Stimulated activated CD8-positive, alpha-beta memory T cell treated with anti-CD3 and anti-CD28 coated beads, Interleukin-12 subunit alpha, Interleukin-12 subunit beta, amount 100 ng/mL, for 4 hours (primary cell): ENCODE measurements at places on chromosomes 4 and X.

DNA sequence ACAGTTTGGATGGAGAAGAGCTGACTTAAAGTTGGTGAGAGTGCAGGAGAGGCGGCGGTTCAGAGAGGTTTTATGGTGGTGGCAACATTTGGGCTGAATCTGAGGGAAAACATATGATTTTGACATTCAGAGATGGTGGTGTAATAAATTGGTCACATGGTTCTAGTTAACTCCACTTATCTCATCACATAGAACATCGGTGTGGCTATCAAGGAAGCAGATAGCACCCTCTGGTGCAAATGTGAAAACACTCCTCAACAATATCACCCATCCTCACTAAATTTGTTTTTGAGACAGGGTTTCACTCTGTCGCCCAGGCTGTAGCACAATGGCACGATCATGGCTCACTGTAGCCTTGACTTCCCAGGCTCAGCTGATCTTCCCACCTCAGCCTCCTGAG lies 28.8 kb downstream of the SUPT20HL2 start:
- DNase-seq = no peak

DNA sequence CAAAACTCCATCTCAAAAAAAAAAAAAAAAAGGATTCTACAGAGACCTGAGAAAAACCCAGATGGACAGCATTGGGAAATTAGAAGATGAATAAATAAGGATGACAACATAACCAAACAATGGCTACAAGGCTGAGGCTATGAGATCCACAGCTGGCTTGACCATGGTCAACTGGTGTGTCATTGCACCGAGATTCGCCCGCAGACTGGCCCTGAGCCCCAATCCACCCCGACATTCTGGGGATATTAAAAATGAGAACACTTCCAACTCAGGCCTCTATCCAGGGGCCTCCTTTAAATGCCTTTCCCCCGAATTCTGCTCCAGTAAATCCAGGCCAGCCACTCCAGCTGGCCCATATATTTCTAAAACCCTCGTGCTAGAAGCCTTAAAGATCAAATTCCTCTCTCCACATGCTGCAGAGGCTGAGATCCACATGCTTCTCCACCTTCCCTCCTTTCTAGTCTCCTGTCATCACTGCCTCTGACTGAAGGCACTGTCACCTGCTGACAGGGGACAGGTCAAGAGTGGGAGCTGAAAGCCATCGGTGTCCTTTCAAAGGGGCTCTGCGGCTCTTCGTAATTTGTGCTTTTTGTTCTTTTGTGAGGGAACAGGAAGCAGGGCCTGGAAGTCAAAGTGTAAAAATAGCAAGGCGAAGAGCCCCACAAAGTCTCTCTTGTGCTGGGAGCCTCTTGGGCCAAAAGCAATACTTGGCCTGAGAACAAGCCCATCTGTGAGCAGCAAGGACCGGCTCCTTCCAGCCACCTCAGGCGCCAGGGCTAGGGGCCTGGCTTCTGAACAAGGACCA lies 203.7 kb downstream of the NSUN7 start:
- no peak for DNase-seq

- no peak for DNase-seq
Measured at GRCh38 chrX:51420610-51421009, 75.8 kb downstream of the NUDT11 start.

DNA sequence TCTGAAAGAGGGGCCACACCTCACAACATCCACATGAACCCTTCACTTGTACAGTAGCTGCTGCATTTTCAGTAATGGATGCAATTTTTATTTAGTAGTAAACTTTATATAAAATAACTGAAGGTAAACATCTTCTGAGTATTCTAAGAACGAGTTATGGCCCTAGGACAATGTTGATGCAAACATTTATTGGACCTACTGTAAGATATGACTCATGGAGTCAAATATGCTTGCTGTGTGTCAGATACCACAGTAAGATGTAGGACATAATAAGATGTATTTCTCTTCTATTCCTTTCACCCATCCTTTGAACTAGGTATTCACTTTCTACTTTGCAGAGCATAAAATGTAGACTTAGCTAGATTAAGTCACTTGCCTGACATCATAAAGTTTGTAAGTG lies 87.6 kb downstream of the TEX13C start:
- DNase-seq = no peak

DNA sequence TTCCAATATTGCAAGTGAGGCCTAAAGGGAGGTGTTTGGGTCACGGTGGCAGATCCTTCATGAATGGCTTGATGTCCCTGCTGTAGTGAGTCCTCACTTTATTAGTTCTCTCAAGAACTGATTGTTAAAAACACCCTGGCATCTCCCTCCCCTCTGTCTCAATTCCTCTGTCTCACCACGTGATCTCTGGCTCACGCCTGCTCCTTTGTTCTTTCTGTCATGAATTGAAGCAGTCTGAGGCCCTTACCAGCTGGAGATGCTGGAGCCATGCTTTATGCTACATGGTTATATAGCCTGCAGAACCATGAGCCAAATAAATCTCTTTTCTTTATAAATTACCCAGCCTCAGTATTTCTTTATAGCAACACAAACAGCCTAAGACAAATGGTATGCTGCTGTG lies 980.7 kb upstream of the GRIA3 start:
- DNase-seq = no peak

DNA sequence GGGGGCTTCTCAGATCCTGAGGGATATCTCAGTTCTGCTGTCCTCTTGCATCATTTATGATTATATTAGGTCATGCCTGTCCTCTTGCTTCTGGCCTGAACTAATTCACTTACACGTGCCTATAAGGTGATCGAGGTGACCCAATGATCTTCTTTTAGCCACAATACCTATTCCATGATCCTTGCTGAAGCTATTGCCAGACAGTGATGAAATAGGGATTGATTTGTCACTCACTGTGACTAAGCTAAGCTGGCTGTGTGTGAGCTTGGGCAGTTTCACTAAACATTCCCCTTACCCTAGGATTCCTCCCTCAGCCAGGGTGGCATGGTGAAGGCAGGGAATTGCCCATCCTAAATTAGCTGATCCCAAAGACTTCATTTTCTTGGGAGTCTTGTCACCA lies 19.0 kb downstream of the HADH start:
- DNase-seq = no peak

DNA sequence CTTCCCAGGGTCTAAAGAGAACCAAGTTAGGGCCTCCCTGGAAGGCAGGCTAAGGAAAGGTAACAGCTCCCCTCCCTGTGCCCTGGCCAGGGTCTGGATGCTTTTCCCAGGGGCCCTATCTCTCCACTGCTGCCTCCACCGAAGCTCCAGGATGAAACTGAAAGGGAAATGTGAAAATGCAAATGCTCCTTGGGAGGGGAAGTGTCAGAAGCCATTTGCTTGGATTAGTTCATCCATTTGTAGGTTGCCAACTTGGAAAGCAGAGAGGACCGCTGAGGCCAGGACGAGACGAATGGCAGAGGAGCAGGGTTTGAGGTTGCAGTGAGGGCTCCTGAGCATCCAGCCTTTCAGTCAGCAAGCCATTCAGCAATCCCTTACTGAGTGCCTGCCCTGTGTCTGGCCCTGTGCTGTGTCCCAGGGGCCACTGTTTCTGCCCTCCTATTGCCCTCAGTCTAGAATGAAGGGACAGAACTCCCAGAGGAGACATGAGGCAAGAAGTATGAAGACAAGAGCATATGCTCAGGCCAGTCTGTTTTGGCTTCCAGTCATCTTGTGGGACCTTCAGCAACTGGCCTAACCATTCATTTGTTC lies 45.9 kb upstream of the PGRMC1 start:
- no peak for DNase-seq

DNA sequence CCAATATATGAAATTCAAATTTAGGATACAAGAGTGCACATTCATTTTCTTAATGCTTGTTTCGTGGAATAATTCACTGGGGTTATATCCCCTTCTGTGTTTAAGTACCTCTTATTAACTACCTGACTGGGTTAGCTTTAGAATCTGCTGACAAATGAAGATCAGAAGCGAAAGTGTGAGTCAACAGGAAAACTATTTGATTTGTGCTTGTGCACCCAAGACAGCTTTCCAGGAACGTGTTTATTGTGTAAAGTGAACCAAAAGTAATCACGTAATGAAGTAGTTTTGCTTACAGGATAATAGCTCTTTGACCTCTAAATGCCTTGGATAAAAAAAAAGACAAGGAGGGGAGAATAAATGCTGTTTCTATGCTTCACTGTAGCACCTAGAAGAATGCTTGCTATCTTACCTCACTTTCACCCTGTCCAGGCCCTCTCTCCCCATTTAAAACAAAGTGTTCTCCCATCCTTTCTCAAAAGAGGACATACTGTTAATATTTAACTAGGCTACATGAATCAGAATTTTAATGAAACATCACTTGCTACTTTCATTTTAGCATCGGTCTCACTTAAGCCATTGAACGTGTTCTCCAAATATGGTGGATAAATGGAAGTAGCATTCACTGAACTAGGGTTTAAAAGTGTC lies 141.9 kb downstream of the THOC2 start:
- DNase-seq = no peak

DNA sequence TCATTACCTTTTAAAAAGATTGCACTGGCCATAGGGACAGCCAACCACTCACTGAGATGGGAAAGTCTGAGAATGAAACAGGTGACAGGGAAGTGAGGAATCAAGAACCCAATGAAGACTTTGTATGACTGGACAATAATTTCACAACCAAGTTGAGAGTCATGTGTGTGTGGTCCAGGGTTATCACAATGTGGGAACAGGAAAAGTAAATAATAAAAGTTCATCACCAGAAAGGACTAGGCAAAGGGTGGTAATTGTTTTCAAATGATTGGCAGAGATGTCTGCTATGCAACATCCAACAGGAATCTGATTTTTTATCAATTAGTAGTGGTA lies 129.3 kb downstream of the AMELX start:
- no peak for DNase-seq

- no peak for DNase-seq
Measured at GRCh38 chr4:187183346-187183745, 459.7 kb upstream of the FAT1 start.

DNA sequence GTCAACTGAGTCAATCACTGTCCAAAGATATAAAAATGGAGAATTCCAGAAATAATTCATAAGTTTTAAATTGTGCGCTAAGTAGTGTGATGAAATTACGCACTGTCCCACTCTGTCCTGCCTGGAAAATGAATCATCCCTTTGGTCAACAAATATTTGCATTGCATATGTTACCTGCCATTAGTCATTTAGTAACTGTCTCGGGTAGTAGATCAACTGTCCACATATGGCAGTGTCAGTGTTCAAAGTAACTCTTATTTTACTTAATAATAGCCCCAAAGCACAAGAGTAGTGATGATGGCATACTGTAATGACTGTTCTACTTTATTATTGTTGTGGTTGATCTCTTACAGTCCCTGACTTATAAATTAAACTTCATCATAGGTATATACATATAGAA lies 3.4 kb downstream of the YTHDC1 start:
- DNase-seq = no peak

DNA sequence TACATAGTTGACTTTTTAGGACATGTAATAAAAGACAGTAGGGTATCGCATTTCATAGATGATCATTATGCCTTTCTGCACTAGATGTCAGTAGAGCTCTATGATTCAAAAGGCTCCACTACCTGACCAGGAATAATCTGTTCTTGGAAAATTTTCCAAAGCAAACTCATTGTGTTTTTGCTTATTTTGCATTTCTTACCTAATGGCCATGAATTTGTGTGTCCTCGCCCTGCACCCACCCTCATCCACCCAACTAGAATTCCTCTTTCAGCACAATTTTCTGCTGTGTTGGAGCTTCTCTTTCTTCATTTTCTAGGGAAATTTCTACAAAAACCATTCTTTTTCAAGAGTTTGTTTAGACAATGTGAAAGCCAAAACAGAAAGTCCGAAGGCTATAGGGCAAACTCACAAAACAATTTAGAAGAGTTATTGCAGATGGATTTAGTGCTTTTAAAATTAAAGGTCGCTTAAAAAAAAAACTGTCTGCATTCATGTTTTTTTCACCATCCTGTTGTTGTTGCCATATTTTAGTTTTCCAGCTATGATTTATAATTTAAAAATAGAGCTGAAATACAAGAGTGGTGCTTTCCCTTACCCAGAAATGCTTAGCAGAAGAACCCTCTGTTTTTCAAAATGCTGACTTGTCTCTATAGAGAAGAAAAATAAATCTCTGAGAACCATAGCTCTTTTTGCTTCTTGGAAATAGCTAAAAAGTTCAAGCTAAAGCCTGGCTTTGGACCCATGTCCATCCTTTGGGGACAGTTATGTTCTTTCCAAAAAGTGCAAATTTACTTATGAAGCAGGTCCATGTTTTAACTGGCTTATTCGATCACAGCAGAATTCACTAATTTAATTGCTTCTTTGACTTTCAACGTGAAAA lies 183.7 kb downstream of the SPATA18 start:
- DNase-seq = no peak

DNA sequence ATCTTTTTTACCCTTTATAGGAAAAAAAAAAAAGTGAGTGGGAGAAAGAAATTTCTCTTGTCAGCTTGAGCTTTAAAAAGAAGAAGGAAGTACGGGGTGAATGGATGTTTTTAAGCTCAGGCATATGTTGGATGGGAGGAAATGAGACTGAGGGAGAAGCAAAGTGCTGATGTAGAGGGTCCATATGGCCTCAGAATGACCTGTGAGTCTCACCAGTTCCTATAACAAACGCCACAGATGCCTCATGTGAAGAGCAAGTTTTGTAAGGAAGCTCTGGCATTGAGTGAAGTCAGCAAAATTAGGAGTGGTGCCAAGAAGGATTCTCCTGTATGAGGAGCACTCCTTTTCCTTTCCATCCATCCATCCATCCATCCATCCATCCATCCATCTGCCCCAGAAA lies 214.6 kb downstream of the PTTG2 start:
- DNase-seq = no peak

DNA sequence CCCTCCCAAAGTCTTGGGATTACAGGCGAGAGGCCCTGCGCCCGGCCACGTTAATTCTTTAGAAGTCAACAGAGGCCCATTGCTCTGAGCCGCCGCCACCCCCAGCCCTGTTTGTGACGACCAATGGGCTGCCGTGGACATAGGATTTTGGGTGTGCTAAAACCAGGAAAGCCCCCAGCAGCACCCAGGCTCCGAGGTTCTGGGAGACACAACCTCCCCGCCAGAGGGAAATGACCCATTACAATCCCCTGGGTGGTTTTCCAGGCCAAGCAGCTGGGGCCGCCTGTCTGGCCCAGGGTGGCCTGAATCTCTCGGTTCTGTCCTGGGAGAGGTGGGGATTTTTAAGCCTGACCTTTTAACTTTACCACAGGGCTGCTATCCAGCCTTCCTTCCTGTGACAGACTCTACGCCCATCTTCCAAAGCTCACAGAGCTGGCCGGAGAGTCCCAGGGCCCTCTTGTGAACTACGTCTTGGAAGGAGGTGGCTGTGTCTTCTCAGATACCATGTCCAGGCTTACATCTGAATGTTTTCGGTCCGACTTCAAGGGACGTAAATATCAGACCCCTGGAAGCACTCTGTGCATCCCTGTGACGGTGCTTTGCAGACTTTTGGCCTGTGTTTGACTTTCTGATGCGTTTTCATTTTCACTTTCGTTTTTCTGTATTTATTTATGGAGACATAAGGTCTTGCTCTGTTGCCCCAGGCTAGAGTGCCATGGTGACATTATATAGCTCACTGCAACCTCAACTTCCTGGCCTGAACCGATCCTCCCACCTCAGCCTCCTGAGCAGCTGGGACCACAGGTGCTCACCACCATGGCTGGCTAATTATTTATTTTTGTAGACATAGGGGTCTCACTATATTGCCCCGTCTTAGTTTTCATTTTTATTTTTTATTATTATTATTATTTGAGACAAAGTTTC lies 36.0 kb downstream of the P2RY8 start:
- no peak for DNase-seq
